ENCODE measurements at places on chromosomes 12 and 14.
A peak's percentile ranks its signal among the peaks of the same experiment; 100 is the strongest.

DNA sequence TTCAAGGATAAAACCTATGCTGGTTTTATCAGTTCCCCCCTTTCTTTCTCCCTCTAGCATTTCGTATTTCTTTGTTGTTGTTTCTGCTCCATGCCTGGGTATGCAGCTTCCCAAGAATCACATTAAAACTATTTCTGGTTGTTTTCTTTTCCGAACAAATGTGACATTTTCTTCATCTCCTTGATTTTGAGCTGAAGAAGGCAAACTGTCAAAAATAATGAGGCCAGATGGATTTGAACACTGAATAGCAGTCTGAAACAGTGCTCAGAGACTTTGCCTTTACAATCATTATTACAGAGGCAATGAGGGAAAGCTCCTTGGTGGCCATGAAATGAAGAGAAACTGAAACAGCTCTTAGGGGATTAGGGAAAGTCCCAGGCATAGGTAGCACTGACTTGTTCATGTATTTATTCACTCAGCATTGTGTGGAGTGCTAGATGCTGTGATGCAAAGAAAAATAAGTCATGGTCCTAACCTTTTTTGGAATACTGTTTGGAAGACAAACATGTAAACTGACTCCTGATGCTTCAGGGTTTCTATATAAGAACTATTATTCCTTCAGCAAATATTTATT lies 319.5 kb downstream of the FUT8 start:
- DNase-seq, result no peak

DNA sequence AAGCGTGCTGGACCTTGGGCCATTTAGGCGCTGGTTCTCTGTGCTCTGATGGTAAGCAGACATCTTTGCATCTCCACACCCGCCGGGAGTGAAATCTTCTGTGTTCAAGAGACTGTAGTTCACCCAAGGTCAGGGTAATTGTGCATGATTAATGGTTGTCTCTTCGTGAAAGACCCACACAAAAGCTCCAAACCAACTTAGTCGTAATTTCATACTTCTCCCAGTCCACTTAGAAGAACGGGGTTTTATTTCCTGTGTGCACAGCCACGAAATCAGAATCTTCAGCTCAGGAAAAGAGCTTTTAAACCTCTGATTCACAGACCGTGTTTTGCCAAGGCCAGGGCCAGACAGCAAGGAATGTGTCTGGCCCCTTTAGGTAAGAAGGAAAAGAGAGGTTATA lies 640.9 kb downstream of the MED13L start:
- DNase-seq, result no peak

- no peak for DNase-seq
Measured at GRCh38 chr12:58894040-58894439, 26.3 kb downstream of the LRIG3 start.

- DNase-seq, result no peak
Measured at GRCh38 chr12:74790931-74791330, 253.3 kb downstream of the ATXN7L3B start.

- no peak for DNase-seq
Measured at GRCh38 chr14:84566109-84566508, 963.8 kb upstream of the FLRT2 start.

- no peak for DNase-seq
Measured at GRCh38 chr12:2344885-2345284, 292.1 kb downstream of the CACNA1C start.

DNA sequence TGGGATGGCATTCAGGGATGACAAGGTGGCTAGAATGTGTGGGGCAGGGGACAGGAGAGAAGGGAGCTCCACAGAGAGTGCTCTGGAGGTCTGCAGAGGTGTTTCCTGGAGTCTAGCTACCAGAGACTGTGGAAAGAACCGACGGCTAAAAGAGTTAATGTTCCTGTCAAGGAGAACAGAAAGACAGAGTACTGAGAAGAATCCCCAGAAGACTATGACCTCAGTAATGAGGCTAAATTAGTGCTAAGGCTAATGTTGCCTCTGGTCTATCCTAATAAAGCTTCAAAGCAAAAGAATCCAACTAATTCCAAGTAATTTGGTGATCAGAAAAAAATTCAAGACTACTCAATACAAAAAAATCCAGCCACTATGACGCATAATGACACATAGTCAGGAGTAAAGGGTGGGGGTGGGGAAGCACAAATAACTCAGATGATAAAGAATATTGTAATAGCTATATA lies 44.7 kb downstream of the FERMT2 start:
- DNase-seq, result no peak

- peak; percentile 84 for DNase-seq
Measured at GRCh38 chr14:105484069-105484996, 2.4 kb upstream of the CRIP1 start.

DNA sequence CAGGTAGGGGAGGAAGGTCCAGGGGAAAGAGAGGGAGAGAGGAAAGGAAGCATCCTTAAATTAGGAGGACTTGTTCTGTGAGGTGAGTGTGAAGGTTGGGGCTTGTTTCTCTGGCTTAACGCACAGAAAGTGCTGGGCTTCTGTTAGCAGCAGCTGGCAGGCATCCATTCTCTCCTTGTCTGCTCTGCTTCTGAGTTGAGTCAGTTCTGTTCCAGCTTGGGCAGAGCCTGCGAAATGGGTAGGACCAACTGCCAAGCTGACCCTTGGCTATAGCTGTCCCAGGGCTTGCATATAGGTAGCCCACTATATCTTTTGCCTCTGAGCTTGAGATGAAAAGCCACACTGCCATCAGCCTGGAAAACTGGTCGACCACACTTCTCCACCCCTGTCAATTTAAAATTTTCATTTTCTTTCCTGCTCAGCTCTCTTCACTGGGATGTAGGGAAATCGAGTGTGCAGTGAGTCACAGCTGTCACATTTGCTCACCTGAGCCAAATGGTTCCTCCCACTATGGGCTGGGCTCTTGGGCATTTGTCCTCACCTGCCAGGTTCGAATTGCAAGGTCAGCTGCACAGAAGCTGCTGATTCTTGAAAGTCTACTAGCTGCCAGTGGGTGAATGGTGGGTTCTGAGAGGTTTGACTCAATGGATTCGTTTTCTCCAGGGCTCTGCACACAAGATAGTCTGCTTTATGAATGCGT lies 256.4 kb upstream of the PWP1 start:
- no peak for DNase-seq

- DNase-seq, result no peak
Measured at GRCh38 chr14:88003425-88003824, 1.5 kb upstream of the GPR65 start.

DNA sequence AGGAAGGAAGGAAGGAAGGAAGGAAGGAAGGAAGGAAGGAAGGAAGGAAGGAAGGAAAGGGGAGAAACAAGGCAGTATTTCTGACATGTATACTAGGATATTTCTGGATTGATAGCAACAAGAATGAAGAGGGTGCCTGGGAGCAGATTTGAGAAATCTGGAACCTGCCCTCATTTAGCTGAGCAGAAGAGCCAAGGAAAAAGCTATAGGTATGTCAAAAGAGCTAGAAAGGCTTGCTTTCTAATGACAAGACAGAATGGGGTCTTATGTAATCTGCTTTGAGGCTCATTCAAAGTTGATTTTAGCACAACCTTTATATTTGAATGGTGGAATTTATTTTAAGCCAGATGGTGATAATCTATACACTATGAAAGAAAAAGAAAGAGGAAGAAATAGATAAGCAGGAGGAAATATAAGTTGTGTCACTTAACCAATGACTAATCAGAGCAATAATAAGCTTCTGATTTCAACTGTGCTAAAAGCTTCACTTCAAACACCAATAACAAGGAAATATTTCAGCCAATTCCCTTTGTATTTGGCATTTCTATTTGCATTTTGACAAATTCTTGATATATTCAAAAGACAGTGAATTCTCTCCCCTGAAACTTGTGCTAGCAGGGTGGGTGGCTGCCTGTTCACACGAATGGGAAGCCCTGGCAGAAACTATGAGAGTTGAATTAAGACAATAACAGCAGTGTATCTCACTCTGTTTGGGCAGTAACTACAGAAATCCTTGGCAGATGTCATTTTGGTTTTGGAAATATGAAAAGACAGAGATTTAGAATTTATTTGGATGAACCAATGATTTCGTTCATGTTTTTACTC lies 76.3 kb upstream of the FLRT2 start:
- no peak for DNase-seq

DNA sequence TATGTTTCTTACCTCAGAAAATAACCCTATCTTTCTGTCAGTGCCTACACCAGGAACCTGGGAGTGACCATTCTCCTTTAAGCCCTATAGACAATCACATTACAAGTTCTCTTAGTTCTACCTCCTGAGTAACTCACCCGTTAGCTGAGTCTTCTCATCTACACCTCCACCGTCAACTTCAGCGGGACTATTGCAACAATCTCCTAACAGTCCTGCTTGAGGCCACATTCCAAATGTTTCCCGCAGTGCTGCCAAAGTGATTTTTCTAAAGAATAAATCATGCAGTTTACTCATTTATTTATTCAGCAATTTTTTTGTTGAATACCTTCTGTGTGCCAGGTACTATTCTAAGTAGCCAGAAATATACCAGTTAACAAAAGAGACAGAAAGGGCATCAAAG lies 285.0 kb upstream of the GRIP1 start:
- no peak for DNase-seq

- DNase-seq, result no peak
Measured at GRCh38 chr12:12731785-12732184, 14.6 kb downstream of the CDKN1B start.

DNA sequence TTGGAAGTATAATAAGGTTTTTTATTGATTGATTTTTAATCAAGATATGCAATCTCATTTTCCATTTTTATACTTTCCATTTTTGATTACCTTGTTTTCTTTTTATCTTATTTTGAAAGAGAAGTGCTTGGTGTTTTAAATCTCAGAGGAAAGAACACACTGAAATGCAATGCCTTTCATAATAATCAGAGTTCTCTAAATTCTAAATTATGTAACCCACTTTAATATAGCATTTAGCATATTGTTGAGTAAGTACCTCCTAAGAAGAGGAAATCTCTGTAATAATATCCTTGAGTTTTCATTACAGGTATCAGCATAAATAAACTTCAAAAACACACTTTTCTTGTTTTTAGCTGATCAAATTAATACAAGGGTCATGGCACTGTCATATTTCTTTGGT lies 96.9 kb downstream of the GTF2A1 start:
- no peak for DNase-seq

DNA sequence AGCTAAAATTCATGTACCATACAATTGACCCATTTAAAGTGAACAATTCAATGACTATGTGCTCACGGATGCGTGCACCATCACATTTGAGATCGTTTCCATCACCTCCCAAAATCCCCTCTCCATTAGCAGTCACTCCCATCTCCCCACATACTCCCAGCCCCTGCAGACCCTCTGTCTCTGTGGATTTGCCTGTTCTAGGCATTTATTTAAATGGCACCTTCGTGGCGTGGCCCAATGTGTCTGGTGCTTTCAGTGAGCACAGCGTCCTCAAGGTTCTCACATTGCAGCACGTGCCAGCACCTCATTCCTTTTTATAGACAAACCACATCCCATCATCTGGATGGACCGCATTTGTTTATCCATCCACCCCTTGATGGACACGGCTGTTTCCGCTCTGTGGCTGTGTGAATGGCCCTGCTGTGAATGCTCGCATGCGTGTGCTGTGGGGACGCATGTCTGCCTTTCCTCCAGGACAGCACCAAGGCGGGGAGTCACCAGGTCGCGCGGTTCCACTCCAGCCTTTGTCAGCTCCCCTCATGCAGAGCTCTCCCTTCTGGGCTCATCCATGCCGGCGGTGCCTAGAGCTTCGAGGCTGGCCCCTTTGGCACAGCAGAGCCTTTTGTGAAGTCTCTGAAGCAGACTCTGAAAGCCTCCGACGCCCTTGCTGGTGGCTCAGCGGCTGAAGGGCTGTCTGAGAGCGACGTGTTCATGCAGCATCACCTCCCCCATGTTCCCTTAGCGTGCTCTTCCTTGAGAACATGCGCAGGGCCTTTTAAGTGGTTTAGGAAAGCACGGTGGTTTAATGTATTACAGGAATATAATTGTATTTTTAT lies 184.4 kb downstream of the KIF26A start:
- DNase-seq, result no peak

DNA sequence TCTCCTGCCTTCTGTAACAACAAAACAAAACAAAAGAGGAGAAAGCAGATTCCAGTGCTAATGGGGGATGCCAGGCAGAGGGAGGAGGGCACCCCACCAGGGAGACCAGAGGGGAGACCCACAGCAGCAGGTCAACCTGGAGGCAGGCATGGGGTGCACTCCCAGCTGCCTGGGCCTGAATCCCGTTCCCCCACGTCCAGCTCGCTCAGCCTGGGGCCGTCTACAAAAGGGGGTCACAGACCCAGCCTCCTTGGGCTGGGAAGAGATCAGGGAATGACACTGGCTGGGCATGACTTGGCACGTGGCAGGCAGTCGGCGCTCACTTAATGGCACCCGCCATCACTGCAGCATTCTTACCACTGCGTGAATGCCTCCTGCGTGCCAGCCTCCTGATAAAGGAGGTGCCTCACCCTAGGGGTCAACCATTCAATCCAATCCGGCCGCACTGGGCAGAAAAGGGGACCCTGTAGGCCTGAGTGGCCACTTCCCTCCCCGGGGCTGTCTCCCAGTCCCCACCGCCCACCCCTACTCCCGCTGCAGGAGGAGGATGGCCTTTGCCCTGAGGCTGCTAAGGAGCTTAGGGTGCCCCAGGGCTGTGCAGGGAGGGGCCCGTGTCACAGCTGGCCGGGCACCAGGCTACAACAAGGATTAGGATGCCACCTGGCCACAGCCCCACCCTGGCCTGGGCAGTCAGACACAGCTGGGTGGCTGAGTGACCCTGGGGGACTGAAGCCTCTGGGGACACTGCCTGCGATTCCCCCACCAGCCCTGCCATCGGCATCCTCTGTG lies 87.5 kb downstream of the NCOR2 start:
- DNase-seq, result peak; percentile 49

GRCh38 chr12:53927220-53928029 lies 11.2 kb upstream of the HOXC13 start:
- DNase-seq, result no peak

- DNase-seq, result peak; percentile 58
Measured at GRCh38 chr14:101120641-101121507, 217.4 kb upstream of the RTL1 start.

GRCh38 chr14:103066399-103066798 lies 9.1 kb upstream of the CDC42BPB start:
- peak; percentile 78 for DNase-seq

GRCh38 chr12:25864306-25865276 lies 93.9 kb upstream of the RASSF8 start:
- no peak for DNase-seq

DNA sequence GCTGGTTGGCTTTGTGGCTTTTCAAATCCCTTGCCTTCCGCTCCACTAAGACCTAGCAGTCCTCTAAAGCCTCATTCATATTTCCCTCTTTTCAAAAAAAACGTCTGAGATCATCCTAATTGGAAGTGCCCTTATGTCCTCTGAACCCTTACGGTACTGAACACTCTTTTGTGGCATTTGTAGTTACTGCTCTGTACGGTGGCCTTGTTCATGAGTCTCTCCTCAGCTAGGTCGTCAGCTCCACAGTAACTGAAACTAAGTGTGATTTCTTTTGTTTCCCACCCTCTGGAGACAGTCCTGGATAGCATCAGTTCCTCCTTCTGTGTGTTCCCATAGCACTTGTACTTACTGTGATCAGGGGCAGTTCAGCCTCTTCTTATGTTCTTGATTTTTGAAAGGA lies 49.7 kb downstream of the DAAM1 start:
- DNase-seq, result no peak

DNA sequence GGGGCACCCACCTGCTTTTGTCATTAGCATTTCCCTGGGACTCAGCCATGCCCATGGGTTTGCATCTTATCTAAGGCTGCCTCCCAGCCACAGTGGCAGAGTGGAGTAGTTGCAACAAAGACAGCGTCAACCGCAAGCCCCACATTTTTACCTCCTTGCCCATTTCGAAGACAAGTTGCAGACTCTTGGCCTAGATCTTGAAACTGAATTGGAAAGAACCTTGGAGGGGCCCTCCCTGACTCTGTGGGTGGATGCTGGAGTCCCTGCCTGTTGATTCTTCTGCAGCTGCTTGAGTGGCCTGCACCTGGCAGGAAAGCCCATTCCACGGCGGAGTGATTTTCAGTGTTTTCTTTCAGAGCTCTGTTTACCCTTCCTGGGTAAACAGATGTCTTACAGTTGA lies 309.0 kb downstream of the VRK1 start:
- no peak for DNase-seq

Measured in heart right ventricle (tissue), 16 donors.